ENCODE measurements at places on chromosomes 2 and 18. TPM values are rescaled to one million over a fixed set of nuclear protein-coding genes. Genes with fewer than 3 reads are reported as not detected.

The FAM110C gene
- total RNA-seq, result 0.50 TPM

The CABYR gene
- total RNA-seq, result 12.0 TPM

The INHA gene
- total RNA-seq, result not detected

The STPG4 gene
- total RNA-seq, result not detected

The GRP gene
- total RNA-seq, result 2.1 TPM

The MERTK gene
- total RNA-seq, result 6.1 TPM

The PPP1R1C gene
- total RNA-seq, result 9.3 TPM

The MAPRE2 gene
- total RNA-seq, result 34.6 TPM

The ADRA2B gene
- total RNA-seq, result 3.0 TPM

The INHBB gene
- not detected for total RNA-seq

The CRYGC gene
- total RNA-seq, result not detected

The RPL37A gene
- 1,918 TPM for total RNA-seq

The MARCHF4 gene
- total RNA-seq, result 0.46 TPM

The IL1B gene
- not detected for total RNA-seq

The GALR1 gene
- total RNA-seq, result not detected

The FBXO48 gene
- 2.9 TPM for total RNA-seq

All from neural progenitor cell (in vitro differentiated cells).